ENCODE measurements at places on chromosomes 4 and X.

DNA sequence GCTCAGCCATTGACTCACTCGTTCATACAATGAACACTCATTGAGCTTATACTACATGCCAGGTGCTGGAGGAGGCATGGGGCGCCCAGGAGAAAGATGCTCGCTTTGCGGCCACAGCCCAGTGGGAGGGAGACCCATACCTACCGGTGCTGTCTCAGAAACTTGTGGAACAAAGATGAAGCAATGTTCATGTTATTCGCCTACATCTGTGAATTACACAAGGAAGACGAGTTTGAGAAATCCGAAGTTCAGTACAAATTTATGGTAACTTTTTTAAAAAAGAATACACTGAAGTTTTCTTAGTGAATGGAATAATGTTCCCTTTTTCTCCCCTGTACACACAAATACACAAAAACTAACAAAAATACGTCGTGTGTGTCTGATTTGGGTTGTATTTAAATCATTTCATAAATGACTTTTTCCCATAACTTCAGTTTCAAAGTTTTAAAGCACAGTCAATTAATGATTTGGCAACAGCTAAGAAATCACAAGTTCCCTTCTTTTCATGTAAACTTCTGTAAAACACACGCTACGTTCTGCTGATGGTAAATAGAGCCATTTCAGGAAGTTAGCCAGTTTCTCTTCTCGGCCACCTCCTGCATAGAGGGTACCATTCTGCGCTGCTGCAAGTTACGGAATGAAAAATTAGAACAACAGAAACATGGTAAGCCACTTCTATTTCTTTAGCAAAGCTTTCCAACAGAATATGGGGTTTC lies at the start of gene TLR8:
Gene TLR8, plus strand, starts transcription at position 575 of the 716 bp plus-strand sequence. Its CDS starts 87 bp downstream, at position 662.
- no peak for DNase-seq

- DNase-seq, result no peak
Measured at GRCh38 chr4:83438719-83439118, 16.9 kb downstream of the HELQ start.

DNA sequence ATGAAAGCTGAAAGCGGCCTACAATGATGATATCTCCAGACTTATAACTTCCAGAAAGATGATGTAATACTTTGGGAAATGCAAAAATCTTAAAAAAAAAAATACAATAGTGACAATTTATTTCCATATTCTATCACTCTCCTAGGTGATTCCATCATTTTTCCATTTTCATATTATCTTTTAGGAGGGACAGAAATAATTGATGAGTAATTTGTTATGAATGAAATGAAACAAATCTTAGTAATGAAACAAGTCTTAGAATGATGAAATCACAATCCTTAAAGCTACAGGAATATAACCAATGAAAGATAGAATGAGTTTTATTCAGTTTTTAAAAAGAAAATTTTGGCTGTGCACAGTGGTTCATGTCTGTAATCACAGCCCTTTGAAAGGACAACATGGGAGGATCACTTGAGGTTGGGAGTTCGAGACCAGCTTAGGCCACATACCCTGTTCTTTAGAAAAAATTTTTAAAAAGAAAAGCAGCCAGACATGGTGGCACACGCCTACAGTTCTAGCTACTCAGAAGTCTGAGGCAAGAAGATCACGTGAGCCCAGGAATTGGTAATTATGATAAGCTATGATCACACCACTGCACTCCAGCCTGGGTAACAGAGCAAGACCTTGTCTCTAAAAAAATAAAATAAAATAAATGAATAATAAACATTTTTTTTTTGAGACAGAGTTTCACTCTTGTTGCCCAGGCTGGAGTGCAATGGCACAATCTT lies 21.7 kb downstream of the CLOCK start:
- no peak for DNase-seq

DNA sequence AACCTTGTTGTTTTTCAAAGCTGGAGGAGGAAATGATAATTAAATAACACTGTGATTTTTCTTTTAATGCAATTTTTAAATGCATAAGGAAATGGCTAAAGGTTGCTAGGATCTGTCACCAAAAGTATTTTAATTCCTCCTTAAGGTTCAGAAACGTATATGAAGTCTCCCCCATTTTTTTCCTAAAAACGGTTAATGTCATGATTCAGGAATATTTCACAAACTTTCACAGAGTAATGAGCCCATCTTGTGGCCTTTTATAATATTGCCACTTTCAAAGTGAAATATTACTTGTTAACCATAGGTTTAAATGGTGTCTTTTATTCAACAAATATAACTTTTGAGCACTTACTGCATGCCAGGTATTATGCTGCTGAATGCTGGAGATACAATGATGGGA lies 99.5 kb upstream of the USP38 start:
- DNase-seq, result no peak

- DNase-seq, result no peak
Measured at GRCh38 chr4:183129675-183130074, 30.6 kb downstream of the WWC2 start.

DNA sequence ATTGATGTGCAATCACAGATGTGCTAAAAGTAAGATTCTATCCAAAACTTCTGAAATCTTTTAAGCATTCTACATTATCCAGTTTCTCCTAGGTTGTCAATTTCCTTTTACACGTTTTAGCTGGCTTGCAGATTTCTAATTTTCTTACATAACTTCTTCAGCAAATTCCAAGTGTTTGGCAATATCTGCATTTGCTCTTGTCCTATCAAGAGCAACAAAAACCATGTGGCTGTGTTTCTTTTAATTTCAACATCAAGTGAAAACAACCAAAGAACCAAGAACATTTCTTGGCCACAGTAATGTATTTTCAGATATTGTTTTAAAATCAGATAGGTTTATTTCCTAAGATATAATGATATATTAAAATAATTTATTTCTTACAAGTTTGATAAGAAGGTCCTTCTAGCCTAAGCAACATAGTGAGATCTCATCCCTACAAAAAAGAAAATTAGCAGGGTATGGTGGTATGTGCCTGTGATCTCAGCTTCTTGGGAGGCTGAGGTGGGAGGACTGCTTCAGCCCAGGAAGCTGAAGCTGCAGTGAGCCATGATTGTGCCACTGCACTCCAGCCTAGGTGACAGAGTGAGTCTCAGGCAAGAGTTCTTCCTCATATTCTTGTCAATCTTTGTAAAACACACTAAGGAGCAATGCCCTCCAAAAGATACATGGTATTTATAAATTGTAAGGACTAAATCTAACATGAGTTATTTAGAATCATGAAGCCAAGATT lies 131.4 kb upstream of the NAP1L5 start:
- DNase-seq, result no peak

GRCh38 chr4:2281575-2282343 lies 19.9 kb upstream of the MXD4 start:
- no peak for DNase-seq

- no peak for DNase-seq
Measured at GRCh38 chr4:185743722-185744487, 68.1 kb downstream of the SORBS2 start.

Data from HEK293T (cell line).